Thoracic aorta (tissue), 2 donors: ENCODE measurements at places on chromosomes 5 and 9. TPM values are rescaled to one million over a fixed set of nuclear protein-coding genes. Genes with fewer than 3 reads are reported as not detected.

GRCh38 chr5:63401436-63402046 lies 560.7 kb downstream of the HTR1A start:
- DNase-seq, result no peak

- no peak for DNase-seq
These were observed 22.1 kb downstream of the JADE2 start for GRCh38 chr5:134547579-134547978.

DNA sequence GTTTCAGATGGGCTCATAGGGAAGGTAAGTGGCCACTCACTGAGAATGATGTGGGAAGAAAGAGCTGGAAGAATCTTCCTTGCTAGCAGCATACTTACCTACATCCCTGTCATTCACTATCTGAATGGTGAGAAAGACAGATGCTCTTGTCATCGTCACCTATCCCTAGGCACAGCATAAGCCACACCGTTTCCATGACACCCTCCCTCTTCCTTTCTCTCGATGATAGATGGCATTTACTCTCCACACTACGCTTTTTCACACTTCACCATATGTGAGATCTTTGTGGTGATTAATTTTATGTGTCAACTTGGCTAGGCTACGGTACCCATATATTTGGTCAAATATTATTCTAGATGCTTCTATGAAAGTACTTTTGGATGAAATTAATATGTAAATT lies 44.4 kb upstream of the FER start:
- DNase-seq, result no peak

DNA sequence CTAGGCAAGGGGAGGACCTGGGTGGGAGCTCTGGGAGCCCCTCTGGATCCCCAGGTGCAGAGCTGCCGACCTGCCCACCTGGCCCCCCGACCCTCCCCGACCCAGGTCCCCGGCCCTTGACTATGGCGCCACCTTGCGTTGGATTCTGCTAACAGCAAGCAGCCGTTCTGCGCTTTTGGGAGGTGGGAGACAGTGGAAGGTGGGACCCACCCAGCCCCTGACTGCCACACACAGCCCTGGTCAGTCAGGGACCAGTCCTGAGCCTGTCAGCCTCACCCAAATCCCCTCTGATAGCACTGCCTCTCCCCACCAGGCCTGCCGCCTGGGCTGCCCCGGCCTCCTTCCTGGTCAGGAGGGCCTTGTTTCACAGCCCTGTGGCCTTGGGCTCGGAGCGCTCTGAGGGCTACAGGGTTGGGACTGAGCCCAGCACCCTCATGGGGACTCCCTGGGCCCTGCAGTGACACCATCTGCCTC lies 77.9 kb downstream of the HMCN2 start:
- DNase-seq, result no peak

DNA sequence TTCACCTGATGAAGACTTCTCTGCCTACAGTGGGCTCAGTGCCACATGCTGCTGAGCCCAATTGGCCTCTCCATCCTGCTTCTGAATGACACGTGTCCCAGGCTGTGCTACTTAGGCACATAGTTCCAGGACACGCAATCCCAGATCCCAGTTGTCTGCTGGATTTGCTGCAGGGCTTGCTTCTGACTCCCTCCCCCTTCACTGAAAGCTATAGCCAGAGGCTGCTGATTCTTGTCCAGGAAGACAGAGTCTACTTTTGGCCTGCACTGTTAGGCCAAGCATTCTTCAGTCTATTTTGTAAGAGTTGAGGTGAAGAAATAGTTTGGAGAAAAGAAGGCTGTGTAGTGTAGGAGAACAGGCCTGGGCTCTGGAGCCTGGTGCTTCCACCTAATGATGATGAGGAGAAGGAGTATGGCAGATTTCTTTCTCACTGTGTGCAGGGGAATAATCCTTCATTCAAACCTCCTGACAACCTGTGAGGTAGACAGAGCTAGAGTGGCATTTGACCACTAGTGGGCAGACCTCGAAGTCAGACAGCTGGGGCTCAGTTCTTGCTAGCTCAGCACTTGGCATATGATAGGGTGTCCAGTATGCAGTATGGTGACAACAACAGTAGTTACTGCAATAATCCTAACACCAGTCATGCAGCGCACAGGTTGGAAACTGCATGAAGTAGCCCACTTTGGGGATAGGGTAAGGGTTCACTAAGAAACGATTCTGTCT lies 19.5 kb upstream of the ASPN start:
- DNase-seq, result peak; percentile 25

DNA sequence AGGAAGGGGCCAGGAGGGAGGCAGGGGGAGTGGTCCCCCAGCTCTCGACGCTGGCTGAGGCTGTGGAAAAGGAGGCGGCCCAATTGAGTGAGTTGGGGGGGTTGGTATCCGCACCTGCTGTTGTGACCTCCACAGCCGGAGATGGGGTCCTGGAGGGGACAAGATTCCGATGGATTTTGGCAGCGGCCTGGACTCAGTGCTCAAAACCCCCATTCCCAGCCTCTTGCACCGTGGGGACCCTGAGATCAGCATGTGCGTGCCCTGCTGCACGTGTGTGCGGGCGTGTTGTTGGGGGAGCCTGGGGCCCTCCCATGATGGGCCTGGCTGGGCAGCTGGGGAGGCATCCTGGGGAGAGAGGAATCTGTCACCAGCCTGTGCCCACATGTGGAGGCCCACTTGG lies 15.0 kb downstream of the CNTFR start:
- DNase-seq, result no peak

GRCh38 chr5:160837211-160837610 lies 14.8 kb downstream of the ATP10B start:
- DNase-seq, result no peak

DNA sequence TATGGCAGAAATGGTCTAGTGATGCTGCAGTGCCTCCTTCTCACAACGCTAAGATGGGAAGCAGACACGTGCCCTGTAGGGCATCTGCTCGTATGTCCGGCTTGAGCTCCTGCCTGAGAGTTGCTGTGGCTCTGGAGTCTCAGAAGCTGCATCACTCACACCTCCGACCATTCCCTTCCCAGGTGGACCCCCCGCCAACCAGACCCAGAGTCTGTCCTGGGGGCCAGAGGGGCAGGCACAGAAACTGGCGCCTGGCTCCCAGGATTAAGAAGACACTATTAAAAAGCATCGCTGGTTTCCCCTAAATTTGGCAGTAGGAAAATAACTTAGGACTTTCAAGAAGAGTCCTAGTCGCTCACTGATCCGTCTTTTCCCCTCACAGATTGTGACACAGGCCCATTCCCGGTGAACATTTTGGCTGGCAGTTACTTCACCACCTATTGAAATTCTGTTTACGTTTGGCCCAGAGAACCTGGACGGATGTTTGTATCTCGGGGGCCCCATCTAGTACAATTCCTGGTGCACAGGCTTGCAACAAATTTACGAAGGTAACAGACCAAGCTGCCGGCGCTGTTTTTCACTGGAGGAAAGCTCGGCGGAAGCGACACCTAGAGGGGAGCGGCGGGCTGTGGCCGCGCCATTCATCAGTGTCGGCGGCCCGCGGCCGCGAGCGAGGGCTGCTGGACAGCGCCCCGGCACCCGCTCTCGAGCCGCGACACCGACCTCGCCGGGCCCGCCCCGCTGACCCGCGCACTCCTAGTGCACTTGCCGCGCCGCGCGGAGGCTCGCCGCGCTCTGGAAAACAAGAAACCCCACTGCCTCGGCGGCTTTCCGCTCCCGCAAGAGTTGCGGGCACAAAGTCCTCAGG lies 1.6 kb downstream of the FSTL4 start:
- DNase-seq, result no peak

GRCh38 chr9:111940697-111941096 lies 44.1 kb downstream of the UGCG start:
- DNase-seq, result no peak

DNA sequence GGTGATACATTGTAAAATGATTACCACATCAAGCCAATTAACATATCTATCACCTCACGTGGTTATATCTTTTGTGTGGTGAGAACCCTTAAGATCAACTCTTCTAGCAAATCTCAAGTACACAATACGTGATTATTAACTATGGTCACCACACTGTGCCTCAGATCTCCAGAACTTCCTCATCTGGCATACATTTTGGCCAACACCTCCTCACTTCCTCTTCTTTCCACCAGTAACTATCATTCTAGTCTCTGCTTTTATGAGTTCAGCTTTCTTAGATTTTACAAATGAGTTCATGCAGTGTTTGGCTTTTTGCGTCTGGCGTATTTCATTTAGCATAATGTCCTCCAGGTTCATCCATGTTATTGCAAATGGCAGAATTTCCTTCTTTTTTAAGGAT lies 35.8 kb downstream of the PRKACG start:
- no peak for DNase-seq

DNA sequence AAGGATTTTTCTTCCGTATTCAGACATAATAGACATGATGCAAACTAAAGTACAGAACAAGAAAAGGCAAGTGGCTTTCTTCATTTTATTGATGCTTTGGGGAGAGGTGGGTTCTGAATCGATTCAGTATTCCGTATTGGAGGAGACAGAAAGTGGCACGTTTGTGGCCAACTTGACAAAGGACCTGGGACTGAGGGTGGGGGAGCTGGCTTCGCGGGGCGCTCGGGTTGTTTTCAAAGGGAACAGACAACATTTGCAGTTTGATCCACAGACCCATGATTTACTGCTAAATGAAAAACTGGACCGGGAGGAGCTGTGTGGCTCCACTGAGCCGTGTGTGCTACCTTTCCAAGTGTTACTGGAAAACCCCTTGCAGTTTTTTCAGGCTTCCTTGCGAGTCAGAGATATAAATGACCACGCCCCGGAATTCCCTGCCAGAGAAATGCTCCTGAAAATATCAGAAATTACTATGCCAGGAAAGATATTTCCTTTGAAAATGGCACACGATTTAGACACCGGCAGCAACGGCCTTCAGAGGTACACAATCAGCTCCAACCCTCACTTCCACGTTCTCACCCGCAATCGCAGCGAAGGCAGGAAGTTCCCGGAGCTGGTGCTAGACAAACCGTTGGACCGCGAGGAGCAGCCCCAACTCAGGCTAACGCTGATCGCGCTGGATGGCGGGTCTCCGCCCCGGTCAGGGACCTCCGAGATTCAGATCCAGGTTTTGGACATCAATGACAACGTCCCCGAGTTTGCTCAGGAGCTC lies 551 bp downstream of the PCDHB6 start:
- DNase-seq, result no peak

DNA sequence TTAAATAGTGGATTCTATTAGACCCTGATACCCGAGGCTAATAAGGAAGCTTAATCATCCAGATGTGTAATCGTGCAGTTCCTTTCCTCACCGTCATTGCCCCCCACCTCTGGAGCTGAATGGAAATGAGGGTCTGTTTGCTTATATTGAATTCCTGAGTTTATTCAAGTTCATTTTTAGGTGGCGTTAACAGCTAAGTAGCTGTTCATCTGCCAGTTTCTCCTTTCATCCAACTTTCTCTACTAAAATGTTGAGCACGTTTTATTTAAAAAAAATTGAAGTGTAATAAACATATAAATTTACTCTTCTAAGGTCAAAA lies 291.0 kb downstream of the DOCK8 start:
- no peak for DNase-seq

- DNase-seq, result peak; percentile 39
These were observed 74.7 kb downstream of the FGF1 start for GRCh38 chr5:142611154-142611553.

- DNase-seq, result no peak
These were observed 501.7 kb downstream of the ARHGEF28 start for GRCh38 chr5:74127381-74128320.

DNA sequence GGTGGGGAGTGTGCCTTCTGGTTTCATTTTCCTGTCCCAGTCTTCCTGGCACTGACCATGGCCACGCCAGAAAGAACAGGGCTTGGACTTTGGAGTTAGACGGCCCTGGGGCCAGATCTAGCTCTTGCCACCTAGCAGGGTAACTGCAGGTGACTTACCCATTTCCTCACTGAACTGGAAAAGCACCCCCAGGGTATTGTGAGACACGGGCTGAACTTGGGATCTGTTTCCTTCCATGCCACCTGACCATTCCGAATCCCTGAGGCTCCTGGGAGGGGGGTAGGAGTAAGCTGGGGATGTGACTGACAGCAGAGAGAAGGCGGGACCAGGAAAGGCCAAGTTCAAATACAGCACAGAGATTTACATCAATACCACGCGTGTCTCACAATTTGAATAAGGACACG lies 9.4 kb downstream of the HNRNPAB start:
- no peak for DNase-seq

DNA sequence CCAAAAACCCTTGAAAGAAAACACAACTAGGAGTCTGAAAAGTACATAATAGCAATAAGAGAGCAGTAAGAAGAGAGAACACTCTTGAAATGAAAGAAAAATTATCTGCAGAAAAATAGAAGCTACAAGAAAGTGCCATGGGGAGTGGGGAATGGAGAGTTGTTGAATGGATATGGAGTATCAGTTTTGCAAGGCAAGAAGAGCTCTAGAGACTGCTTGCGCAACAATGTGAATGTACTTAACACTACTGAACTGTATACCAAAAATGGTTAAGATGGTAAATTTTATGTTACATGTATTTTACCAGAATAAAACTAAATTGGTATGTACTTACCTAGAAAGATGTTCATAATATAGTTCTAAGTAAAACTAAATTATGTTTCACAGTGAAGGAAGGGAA lies 54.8 kb upstream of the RASGRF2 start:
- no peak for DNase-seq

DNA sequence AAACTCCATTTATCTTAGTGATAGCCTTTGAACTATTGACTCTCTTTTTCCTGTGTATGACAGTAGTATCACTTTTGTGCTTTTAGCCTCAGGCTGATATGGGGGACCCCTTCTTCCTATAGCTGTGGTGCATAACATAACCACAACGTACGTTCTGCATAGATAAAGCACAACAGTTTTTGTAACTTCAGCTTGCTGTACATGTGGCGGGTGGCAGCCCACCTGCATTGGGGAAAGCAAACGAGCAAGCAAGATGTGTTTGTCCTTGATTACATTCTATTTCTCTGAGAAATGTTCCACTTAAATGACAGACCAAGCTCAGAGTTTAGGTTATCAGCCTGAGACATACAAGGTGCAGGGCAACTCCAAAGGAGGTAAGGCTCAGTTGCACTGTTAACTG lies 309.4 kb downstream of the KDM4C start:
- no peak for DNase-seq

SLC34A3 gene
- not detected for total RNA-seq

CD180 gene
- 0.85 TPM for total RNA-seq

SPINK5 gene
- 0.54 TPM for total RNA-seq

CNTNAP3B gene
- total RNA-seq, result 94.8 TPM

TMEM174 gene
- not detected for total RNA-seq

SLC46A2 gene
- 2.0 TPM for total RNA-seq

LYRM7 gene
- 3.2 TPM for total RNA-seq

EIF4E1B gene
- total RNA-seq, result not detected

DMRT3 gene
- total RNA-seq, result not detected

CA9 gene
- not detected for total RNA-seq

BTNL3 gene
- total RNA-seq, result not detected
